SJSA1 (cell line): ENCODE measurements at places on chromosomes 2 and 18. TPM values are rescaled to one million over a fixed set of nuclear protein-coding genes. Genes with fewer than 3 reads are reported as not detected.

DNA sequence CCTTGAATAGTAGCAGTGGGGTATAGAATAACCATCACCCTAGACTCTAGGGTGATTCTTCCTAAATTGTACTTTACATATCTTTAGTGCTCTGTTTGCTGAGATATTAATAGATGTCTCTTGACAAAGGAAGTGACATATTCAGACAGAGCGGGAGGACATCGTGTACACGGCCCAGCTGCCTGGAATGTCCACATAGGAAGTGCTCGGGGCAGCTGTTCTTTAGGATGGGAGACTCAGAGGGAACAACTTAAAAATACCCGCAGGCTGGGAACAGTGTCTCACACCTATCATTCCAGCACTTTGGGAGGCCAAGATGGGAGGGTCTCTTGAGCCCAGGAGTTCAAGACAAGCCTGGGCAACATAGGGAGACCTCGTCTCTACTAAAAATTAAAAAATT is 206.1 kb downstream of the FAM210A start:
- DNase-seq = no peak

The TRIM43B gene
- total RNA-seq = not detected in 2 replicates

The AQP12B gene
- not detected in 2 replicates for total RNA-seq

GRCh38 chr2:54606393-54606958 is 117.0 kb upstream of the EML6 start:
- DNase-seq = no peak

- DNase-seq = no peak
Observed at GRCh38 chr2:37301408-37301807, 23.2 kb downstream of the PRKD3 start.

DNA sequence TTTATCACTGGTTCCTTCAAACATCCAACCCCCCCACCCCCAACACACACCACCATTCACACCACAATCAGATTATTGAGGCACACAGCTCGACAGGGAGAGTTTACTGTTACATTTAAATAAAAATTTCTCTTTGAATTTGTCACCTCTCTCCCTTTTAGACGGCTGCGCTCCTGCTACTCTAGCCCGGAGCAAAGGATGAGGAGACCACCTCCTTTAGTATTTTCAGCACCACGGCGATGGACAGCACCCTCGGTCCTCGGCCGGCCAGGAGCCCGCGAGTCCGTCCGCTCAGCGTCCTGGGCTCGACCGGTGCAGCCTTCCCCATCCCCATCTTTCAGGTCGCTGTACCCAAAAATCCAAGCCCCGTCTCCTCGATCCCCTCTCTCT is 892 bp downstream of the CELF4 start:
- DNase-seq = peak; percentile 2

The ZNF638 gene
- 98.4 and 99.7 TPM in 2 replicates for total RNA-seq

DNA sequence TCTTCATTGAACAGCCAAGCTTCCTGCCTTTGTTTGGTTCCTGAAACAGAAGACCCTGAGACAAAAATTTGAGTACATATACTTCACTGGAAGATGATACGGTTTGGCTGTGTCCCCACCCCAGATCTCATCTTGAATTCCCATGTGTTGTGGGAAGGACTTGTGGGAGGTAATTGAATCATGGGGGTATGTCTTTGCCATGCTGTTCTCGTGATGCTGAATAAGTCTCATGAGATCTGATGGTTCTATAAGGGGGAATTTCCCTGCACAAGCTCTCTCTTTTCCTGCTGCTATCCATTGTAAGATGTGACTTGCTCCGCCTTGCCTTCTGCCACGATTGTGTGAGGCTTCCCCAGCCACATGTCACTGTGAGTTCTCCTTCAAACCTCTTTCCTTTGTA is 76.5 kb downstream of the BABAM2 start:
- no peak for DNase-seq
